Lung microvascular endothelial cell (primary cell): ENCODE measurements at places on chromosomes 12 and 14. TPM values are rescaled to one million over a fixed set of nuclear protein-coding genes. Genes with fewer than 3 reads are reported as not detected.
A peak's percentile ranks its signal among the peaks of the same experiment; 100 is the strongest.

- DNase-seq = no peak
Measured at GRCh38 chr14:76848879-76849278, 22.7 kb downstream of the LRRC74A start.

LRIG3 gene
- 20.5 and 36.9 TPM in 2 replicates for total RNA-seq

DRAM1 gene
- 23.6 and 26.8 TPM in 2 replicates for total RNA-seq

GRCh38 chr12:32455607-32456071, 56.3 kb downstream of the FGD4 start:
- DNase-seq = peak; percentile 91

DNA sequence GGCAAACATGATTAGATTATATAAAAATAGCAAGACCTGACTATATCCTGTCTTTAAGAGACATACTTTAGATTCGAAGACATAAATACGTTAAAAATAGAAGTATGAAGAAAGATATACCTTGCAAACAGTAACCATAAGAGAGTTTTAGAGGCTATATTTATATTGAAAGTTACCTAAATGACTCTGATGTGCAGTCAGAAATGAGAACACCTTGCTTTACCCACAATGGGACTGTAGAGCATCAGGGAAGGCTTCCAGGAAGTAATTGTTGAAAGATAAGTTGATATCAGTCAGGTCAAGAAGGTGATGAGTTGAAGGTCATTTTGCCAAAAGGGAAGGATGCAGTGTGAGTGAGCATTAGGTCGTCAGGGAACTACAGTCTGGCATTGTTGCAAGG, 110.2 kb downstream of the NEDD1 start:
- DNase-seq = no peak

DNA sequence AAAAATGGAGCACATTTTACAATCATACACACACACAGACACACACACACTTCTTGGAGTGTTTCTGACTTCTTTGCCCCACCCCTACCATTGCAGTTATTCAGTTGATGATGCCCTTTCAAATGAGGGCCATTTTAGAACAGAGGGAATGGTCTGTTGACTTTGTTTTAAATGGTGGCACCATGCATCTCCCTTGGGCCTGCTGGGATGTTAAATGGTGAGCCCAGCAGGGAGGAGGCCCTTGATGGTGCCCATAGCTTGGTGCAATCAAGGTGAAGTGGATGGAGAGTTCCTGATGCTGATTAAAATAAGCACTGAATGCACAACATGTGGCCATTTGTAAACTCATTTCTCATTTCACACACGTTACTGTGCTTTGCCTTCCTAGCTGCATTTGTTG, 13.3 kb downstream of the C12orf75 start:
- no peak for DNase-seq

BMP4 gene
- 25.1 and 48.2 TPM in 2 replicates for total RNA-seq

DNA sequence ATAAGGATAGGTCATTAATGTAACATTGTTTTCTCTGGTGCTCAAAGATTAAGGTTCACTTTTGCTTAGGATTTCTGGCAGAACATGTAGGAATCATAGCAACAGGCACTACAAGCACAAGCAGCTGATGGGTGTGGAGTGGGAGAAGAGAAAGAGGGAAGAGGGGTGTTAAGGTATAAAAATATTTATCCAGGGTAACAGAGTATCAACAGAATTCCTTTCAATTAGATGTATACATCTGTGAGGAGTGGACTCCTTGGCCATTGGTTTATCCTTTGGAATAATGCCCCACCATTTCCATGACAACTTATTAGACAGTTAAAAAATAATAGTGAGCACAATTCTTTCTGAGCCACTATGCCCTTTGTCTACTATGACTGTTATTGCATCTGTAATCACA, 388.3 kb upstream of the DDHD1 start:
- peak; percentile 30 for DNase-seq

WIF1 gene
- not detected in 2 replicates for total RNA-seq

DNA sequence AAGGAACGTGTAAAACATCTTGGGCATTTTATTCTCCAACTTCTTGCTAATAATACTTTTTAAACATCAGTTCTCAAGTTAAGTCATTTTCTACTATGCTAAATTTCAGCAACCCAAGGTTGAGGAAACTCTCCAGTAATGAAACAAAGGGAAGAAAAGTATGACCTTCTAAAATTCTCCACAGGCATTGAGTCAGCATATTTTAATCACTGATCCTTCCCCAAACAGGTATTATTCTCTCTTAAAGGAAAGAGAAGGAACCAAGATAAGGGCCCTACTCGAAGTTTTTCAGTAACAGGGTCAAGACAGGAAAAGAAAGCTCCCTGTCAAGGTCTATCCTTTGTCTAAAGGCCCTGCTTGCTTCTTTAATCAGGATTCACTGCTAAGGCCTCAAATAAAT, 3.0 kb downstream of the KICS2 start:
- no peak for DNase-seq

KRT3 gene
- not detected in 2 replicates for total RNA-seq

GRCh38 chr14:51996148-51996746, 6.9 kb downstream of the RTRAF start:
- peak; percentile 66 for DNase-seq

- DNase-seq = no peak
Measured at GRCh38 chr12:91422811-91423692, 240.4 kb upstream of the DCN start.

DNA sequence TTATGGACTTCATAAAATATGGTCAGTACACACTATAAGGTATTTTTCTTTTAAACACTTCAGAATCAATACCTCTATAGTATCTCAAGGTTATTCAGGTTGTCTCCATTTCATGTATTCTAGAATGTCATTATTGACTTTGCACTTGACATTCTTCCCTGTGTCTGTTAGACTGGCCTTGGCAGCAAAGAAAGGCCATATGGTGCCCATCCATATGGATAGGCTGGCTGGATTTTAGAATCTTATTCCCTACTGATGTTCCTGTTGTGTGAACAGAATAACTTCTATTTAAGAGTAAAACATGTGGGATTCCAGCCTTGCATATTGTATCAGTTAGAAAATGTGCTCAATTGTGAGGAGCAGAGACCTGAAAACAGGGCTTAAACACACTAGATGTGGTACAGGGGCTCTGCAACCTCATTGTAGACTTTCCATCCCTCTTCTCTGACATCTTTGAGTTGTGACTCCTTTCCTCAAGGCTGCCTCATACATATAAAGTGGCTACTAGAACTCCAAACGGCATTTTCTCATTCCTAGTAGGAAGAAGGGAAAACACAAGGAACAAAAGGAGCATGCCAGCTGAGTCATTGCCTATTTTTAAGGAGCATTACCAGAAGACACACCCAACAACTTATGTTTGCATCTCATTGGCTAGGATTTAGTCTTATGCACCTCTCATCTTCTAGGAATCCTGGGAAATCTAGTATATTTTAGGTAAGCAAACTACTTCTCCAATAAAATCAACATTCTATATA, 221.2 kb upstream of the TMPO start:
- no peak for DNase-seq

DNAJC22 gene
- 0.40 and 0.87 TPM in 2 replicates for total RNA-seq

OTX2 gene
- not detected in 2 replicates for total RNA-seq

- no peak for DNase-seq
Measured at GRCh38 chr12:23236066-23236780, 611.3 kb downstream of the ETNK1 start.

DNA sequence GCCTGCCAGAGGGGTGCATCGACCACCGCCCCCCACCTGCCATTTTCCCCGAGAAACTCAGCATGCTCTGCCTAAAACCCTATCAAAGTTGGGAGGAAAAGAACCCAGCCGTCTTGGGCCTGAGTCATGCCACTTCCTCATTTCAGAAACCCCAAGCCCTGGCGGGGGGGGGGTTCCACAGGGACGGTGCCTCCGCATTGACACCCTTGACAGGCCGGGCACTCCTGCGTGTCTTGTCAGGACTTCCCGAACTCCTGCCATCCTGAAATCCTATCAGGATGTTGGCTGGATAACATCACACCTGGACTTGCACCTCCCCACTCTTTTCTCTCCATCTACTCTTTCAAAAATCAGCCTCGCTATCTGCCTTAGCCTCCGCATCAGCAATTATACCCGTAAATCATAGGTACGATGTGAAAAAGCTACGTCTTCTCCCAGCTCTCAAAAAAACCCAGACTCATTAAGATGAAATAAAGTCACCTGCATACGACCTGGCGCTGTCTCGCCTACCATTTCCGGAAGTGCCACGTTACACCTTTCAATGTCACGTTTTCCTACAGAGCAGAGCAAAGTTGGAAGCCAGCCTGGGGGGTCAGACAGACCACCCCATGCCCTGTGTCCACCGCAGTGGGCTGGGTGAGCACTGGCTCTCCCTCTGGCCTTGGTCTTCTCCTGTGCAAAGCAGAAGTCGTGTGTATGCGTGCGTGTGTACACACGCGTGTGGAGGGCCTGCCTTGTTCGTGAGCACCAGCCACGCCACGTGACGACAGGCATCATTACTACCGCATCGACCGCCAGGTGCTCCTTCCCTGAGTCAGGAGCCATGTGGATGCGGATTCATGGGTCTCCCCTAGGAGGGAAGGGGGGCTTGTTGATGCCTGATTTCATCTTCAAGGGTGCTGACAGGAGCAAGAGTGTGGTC, 96.7 kb downstream of the RFLNA start:
- no peak for DNase-seq

DNA sequence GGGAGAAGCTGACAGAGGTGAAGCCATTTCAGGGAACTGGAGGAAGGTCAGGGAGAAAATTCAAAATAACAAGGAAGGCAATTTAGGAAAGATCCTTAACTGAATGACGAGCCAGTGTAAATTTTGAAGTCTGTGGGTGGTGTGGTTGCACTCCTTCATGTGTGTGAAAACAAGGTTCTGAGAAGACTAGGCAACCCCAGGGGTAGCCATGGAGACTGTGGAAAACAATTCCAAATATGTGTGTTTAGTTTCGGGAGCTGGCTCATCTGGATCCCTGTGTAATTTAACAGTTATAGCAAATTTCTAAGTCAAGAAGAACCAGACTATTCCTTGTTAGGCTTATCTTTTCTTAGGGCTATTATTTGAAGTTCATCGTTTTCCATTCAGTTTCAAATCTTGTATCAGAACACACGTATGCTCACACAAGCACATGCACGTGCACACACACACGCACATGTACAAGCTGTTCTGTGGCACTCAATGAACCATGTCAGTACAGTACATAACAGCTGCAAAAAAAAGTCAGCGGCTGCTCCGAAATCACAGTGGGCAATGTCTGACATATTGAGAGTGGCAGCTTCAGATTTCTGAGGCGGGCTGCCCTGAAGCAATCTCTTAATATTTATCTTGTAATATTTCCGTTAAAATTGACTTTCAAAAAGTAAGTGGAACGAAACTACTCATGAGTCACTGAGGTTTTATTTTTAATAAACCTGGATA, 411.2 kb downstream of the AEBP2 start:
- no peak for DNase-seq

BDKRB1 gene
- not detected in 2 replicates for total RNA-seq

- DNase-seq = no peak
Measured at GRCh38 chr12:54555670-54556257, 6.4 kb downstream of the PDE1B start.

DNA sequence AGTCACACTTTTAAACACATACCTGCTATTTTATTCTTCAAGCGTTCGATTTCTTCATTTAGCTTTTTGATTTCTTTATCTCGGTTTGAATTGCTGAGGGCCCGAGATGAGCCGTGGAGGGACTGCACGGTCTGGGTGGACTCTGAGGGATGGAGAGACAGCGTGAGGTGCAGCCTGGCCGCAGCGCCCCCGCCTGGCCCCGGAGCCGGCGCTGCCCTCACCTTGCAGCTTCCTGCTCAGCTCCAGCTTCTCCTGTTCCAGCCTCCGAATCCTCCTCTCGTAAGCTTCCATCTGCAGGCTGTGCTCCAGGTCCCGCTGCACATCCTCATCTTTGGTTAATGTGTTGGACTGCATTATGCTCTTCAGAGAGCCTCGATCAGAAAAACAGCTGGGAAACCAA, 53.2 kb downstream of the AMN start:
- DNase-seq = no peak

DNA sequence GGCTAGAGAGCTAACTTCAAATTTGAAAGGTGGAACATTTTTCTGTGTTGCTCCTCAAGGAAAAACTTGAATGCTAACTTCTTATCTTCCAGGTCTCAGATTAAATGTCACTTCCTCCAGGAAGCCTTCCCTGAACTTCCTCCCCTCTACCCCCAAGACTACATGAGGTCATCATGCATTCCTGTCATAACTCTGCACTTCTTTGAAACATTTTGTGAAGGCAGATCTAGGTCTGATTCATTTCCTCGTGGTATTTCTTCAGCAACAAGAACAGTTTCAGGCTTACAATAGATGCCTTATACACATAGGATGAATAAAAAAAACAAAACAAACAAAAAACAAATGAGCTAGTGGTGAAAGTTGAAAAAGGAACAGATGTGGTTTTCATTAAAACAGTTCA, 97.1 kb upstream of the SRRM4 start:
- DNase-seq = no peak

DNA sequence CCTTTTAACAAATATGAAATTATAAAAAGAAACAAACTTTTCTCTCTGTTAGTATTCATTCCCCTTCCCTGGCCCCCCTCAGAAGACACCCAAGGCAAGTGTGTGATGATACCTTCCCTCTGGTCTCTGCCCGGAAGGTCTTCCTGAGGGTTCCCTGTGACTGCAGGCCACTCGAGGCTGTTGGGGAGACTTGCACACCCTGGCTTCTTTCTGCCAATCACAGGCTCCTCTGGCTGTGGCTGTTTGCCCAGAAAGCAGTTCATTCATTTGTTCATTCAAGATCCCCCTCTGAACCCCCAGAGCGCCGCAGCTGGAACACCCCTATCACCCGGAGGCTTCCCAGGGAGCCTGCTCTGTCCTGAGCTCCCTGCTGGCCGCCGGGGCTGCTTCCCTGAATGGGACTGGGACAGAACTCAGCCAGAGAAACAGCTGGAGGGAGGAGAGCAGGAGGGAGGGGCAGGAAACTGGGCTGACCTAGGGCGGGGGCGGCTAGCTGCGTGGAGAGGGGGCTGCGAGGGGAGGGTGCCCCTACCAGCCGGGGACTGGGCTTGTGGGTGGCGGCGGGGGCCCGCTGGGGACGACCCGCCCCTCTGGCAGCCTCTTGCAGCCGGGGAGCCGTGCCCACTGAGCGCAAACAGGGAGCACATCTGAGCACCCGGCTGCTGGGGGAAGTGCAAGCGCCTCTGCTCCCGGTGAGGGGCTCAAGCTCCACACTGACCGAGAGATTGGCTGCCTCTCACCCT, at the start of gene CMKLR1:
Gene CMKLR1 (minus strand): TSS at position 397 of the 743 bp plus-strand sequence. CDS start 45,720 bp downstream, outside the sequence.
- no peak for DNase-seq

SLC5A8 gene
- under 0.01 TPM in 1 of 2 replicates, not detected in the other for total RNA-seq

DNA sequence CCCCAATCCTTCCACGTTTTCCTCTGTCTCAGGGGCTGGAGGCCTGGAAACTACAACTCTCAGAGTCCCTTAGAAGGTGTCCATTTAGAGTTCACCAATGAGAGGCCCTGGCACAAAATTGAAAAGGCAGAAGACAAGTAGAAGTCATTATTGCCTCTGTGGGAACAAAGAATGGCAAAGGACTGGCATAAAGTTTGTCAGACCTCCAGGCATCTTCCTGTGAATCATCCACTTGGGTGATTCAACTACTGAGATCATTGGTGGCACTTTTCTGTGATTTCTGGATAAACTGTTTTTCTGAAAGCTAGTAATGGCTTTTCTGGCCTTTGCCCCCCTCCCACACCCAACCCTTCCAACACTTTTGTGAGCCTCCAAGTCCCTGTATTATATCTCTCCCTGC, 42.6 kb upstream of the C12orf42 start:
- DNase-seq = peak; percentile 6

GRCh38 chr12:22008196-22008595, 37.8 kb upstream of the CMAS start:
- no peak for DNase-seq
